Gastroesophageal sphincter (tissue), 4 donors: ENCODE measurements at places on chromosomes 6 and 20. TPM values are rescaled to one million over a fixed set of nuclear protein-coding genes. Genes with fewer than 3 reads are reported as not detected.

DNA sequence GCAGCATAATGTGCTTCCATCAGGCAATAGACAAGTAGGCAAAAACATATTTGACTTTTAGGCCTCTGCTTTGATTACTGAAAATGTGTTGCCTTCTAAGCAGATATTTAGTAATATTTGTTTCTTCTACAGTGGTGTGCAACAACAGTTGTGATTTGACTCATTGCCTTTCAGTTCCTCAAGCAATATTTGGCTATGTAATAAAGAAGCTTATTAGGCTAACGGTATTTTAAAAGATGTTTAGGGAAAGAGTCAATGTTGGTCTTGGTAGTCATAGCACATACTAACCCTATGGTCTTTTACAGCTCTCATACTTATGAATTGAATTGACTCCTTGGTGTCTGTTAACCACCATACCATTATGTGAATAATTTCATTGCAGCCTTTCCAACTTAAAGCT lies 124.1 kb downstream of the GRIK2 start:
- no peak for ATAC-seq

DNA sequence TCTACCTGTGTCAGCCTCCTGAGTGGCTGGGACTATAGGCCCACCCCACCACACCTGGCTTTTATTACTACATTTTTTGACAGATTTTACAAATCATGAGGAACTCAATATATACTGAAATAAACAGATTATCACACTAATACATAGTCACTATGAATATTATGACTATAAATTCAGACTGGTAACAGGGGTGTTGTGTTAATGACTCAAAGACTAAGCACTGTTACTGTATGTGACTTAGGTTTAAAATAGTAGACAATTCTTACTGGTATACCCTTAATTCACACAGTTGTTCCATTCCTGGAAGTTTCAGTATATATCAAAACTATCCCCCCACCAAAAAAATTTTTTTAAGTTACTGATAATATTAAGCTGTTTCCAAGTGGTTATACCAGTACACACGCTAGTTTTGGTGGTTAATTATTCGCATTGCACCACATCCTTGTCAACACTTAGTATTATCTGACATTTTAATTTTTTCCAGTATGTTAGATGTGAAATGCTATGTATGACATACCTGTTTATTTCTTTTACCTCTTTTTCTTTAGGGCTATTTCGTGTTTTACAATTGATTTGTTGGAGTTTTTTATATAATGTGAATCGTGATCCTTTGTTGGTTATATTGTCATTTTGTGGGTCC lies 34.4 kb upstream of the C20orf144 start:
- ATAC-seq = no peak

- ATAC-seq = no peak
Observed at GRCh38 chr6:24606200-24606930, 39.6 kb downstream of the KIAA0319 start.

- ATAC-seq = peak; percentile 12
Observed at GRCh38 chr20:57480444-57481160, 44.3 kb downstream of the CTCFL start.

DNA sequence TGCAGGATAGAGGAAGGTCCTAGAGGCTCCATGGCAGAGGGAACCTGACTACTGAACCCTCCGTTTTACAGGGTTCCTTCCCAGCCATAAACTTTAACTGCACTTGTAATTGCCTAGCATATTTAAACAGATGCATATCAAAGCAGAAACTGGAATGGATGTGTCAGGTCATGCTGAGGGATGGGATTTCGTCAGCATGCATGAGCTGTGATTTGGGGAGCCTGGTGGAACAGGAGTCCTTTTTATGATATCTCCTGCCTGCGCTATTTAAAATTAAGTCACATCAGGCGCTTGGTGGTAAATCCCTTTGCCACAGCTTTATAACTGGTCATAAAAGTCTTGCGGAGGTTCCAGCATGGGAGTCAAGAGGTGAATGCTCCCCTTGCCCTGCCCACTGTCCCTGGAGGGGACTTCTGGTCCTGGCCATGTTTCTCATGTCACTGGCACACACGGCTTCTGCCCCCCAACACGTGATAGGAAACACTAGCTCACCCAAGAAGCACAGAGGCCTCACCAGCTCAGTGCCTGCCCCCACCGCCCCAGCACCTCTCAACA lies 26.0 kb upstream of the PCMTD2 start:
- no peak for ATAC-seq

DNA sequence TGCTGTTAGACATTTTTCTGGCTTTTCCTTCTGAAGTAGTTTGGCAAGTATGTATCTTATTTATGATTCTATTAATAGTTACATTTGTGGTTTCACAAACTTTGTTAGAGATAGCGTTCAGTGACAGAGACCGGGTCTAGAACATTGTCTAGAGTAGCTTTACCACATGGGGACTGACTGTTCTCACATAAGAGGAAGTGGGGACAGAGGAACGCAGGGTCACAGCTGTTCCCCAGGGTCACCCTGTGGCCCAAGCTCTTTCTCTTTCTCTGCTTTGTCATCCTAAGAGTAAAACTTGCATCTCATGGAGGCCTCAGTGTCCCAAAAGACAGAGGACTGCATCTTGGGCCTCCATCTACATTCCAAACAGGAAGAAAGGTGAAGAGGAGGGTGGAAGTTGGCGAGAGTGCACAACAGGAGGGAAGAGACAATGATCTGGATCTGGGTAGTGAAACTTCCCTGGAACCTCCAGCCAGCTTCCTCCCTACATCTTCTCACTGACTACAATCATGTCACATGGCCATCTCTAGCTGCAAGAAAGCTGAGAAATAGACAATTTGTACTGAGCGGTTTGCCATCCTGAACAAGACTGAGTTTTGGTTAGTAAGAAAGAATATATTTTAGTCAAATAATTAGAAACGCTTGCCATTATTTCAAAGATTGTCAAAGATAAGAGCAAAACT lies 645.8 kb upstream of the ARID1B start:
- ATAC-seq = peak; percentile 76

Gene EDN3
- 9.7 TPM for total RNA-seq
